ENCODE measurements at places on chromosomes 16 and 17.
A peak's percentile ranks its signal among the peaks of the same experiment; 100 is the strongest.

DNA sequence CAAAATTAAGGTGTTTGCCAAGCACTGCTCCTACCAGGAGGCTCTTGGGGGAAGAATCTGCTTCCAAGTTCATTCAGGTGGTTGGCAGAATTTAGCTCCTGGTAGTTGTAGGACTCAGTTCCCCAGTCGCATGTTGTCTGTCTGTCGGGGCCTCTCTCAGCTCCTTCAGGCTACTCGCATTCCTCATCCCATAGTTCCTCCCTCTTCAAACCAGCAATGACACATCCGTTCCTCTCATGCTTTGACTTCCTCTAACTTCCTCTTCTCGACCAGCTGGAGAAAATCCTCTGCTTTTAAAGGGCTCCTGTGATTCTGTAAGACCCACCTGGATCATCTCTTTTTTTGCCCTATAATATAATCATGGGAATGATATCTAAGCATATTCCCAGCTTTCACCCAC, 108.1 kb downstream of the PMP22 start:
- ATAC-seq: no peak

DNA sequence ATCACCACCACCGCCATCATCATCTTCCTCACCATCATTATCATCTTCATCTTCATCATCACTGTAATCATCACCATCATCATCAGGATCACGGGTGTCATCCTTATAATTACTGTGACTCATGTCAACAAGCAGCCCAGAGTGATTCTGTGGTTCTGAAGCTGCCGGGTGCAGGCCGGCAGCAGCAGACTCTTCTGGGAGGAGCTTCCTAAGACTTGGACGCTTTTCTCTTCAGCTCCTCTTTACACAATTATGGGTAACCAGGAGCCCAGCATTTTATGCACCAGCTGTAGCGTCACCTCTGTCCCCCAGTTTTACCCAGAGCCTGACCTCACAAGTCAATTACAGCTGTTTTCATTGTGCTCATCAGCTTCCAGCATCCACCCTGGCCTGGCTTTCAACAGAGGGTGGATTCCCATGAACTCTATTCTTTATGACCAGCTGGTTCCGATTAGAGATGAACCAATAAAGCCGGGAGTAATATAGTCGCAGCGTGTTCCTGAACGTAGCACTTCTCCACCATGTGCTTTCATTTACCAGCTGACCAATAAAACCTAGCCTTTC, 275.8 kb downstream of the FOXL1 start:
- no peak for ATAC-seq

DNA sequence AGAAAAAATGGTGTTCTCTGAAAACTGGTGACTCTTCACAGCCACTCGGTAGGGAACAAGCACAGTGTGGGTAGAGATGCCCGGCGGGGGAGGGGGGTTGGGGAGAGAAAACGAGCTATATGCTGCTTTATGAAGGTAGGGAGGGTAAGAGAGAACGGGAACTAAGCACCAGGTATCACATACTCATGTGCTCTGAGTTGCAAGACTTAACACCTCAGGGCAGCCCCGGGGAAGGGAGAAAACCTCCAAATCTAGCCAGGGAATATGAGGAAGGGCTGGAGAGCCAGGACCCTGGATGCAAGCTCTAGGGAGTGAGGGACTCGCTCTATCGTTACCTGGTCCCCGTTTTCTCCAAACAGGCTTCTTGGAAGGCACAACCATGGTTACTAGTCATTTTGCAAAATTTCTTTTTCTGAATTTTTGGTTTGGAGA, 35.3 kb downstream of the HIC1 start:
- peak; percentile 36 for ATAC-seq

- no peak for ATAC-seq
These were observed 4.3 kb downstream of the CTRL start for GRCh38 chr16:67927131-67927941.

- ATAC-seq: no peak
These were observed 4.9 kb upstream of the ZG16B start for GRCh38 chr16:2825049-2825742.

DNA sequence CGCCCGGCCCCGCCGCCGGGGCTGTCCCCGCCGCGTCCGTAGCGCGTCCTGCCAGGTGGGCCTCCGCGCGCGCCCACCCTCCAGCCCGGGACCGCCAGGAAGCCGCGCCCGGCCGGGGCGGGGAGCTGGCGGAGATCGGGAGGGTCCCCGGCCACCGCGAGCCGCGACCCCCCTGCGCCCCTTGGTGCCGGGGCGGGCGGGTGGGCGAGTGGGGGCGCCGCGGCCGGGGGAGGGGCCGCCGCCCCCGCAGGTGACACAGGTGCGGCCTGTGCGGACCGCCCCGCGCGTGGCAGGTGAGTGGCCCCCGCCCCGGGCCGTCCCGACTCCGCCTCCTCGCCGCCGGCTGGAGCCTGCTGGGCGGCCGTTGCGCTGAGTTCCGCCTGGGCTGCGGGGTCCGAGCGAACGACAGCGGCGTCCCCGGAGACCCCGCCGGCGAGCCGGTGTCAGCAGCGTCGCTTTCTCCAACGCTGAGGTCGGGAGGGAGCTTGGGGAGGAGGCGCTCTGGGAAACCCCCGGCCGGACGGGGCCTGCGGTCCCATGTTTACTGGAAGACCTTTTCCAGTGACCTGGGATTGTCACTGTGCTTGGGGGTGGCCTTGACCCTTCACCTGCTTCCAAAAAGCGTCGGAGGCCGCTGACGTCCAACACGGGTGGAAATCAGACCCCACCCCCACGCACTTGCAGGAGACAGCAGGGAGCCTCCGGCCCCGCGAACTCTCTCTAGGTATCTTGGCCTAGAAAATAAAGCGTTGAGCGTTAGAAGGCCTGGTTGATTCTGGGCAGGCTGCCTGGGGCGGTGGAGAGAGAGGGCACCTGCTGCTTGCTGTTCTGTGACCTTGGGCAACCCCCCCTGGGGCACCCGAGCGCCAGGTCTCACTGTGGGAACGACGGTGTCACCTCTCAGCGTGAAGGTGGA, 542 bp downstream of the KLHL36 start:
- peak; percentile 87 for ATAC-seq

- no peak for ATAC-seq
These were observed 87.6 kb downstream of the SPACA3 start for GRCh38 chr17:33079201-33079600.

- ATAC-seq: no peak
These were observed 82.9 kb upstream of the RCVRN start for GRCh38 chr17:9987779-9988585.

GRCh38 chr16:26546573-26546972, 520.2 kb upstream of the C16orf82 start:
- ATAC-seq: no peak

- peak; percentile 75 for ATAC-seq
These were observed at the start of gene TNFSF12 for GRCh38 chr17:7548585-7549400. Gene TNFSF12 (plus strand): TSS chr17:7549058. CDS start chr17:7549154, 96 bp downstream.

- peak; percentile 22 for ATAC-seq
These were observed 50.5 kb upstream of the CHMP6 start for GRCh38 chr17:80941171-80941570.

GRCh38 chr16:82685526-82685925, 58.8 kb downstream of the CDH13 start:
- ATAC-seq: no peak

DNA sequence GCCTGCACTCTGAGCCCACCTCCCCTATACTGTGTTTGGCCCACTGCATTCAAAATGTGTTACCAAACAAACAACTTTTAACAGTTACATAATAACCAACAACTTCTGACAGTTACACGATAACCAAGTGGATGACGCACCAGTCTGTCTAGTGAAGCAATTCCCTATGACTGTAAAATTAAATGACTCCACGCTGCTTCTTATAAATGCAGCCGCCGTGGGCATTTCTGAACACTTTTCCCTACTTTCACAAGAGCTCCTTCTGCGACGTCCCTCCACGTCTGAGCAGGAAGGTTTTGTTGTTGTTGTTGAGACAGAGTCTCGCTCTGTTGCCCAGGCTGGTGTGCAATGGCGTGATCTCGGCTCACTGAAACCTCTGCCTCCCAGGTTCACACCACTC, 27.6 kb downstream of the ZNF276 start:
- no peak for ATAC-seq

- no peak for ATAC-seq
These were observed 2.3 kb downstream of the TEKT5 start for GRCh38 chr16:10692470-10692869.

GRCh38 chr17:17468217-17469010, 8.4 kb upstream of the MED9 start:
- no peak for ATAC-seq

DNA sequence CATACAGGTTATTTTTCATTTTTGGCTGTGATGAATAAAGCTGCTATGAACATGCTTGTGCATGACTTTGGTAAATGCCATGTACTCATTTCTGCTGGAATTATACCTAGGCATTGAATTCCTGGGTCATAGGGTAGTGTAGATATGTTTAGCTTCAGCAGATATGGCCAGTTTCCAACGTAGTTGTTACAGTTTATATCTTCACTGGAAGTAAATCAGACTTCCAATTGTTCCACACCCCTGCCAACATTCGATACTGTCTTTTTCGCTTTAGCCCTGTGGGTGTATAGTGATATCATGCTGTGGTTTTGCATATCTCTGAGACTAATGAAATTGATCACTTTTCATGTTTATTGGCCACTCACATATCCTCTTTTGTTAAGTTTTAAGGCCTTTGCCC, 50.4 kb downstream of the ARHGAP27 start:
- no peak for ATAC-seq

GRCh38 chr17:20226814-20227482, 217.8 kb downstream of the SPECC1 start:
- peak; percentile 78 for ATAC-seq

DNA sequence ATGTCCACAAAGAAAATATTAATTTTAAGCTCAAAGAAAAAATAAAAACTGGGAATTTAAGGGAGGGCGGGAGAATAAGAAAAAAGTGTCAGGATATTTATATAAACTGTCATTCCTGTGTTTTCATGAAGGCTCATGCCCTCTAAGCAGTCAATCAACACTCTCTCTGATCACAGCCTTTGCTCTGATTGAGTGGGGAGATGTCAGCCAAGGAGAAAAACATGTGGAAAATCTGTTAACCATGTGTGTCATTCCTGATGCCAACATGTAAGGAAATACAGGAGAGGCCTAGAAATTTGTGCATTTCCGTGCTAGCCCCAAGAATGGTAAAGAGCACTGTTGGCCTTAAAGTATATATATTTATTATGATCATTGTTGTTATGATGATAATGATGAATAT, 137.9 kb upstream of the IRX5 start:
- ATAC-seq: no peak

DNA sequence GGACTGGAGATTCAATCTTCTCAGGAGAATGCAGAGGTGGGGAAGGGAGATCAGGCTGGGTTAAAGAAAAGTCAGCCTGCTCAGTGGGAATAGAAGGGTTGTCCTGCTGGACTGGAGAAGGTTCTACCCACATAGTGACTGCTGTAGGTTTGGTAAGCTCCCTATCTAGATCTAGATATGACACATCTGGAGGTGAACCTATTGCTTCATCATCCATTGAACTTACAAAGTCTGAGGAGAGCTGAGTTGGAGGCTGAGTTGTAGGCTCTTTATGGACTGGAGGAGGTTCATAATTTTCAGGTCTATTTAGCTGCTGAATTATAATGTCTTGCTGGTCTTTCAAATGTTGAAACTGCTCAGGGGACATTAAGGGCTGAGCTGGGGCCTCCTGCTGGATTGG, 46.0 kb upstream of the NF1 start:
- no peak for ATAC-seq

DNA sequence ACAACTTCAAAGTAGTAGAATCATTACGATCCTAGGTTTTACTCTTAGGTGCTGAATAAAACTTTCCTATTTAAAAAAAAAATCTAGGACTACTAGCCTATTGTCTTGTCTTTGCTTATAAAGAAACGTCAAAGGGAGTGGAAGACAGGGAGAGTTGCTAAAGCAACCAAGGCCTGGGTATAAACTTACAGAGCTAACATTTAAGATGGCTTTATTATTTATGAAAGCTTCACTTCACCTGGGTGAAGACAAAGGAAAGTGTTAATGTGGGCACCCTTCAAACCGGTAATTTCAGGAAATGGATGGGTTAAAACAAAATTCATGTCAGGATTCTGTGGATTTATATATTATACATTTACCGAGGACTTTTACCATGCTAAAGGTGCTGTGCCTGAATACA, 2.5 kb downstream of the DUSP14 start:
- ATAC-seq: no peak

DNA sequence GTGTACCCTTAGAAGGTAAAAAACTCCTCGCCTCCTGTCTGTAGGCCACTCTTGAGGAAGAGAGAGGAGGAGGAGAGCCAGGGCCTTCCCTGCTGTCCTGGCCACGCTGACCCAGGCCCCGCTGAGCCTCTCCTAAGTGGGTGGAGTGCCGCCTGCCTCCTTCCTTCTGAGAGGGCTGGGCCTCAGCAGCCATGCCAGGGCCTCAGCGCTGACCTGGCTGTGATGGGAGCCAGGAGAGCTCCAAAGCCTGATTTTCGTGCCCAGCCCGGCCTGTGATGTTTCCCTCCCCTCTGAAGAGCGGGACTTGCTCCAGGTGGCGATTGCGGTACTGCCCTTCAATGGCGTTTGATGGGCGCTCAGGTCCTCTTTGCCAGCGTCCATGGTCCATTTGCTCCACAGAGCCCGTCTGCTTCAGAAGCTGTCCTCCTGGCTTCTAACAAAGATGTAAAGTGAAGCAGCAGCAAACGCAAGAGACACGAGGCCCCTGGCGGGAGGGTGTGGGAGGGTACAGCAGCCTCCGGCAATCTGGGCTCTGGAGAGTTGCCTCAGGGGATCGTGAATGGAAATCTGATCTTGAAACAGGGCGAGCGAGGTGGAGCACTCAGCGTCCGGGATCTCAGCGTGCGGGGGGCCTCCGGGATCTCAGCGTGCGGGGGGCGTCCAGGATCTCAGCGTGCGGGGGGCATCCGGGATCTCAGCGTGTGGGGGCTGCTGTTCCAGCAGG, 93.5 kb downstream of the NPIPB11 start:
- ATAC-seq: no peak

- no peak for ATAC-seq
These were observed 268.8 kb downstream of the SEC14L1 start for GRCh38 chr17:77409282-77410161.

- ATAC-seq: no peak
These were observed 7.9 kb upstream of the KCNJ16 start for GRCh38 chr17:70067134-70067533.

DNA sequence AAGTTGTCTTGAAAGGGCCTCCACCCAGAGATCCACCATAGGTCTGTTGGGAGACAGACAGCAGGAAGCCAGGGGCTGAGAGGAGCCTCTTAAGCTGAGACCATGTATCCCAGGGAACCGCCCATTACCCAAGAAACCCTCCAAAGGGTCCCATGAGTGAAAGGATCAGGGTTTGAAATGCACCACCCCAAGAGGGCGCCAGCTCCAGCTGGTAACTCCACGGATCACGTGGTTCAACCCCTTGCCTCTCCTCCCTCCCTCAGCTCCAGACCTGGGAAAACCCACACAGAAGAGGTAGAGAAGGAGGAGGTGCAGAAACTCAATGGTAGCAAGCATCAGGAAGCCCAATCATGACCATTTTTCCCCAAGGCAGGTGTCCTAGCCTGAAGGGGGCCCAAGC, 148.7 kb downstream of the AIPL1 start:
- no peak for ATAC-seq
